ENCODE measurements at places on chromosomes 6 and 20.

GRCh38 chr6:170089963-170090362 is 200.9 kb downstream of the DLL1 start:
- DNase-seq, result no peak

DNA sequence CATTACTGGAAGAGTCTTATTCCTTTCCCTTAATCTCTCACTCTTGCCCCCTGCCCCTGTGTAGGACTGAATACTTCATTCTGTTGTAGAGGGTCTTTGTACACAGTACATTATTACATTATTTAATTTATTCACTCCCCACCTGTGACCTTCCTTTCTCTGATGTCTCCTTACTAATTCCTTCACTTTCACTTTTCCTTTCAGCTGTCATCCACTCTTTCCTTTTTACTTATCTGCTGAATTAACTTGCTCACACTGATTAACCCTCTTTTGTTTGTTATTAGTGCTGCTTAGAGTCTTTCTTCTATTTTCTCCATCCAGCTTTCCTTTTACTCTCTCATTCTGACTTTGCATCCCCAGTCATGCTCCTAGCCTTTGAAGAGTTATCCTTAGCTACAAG is 6.5 kb upstream of the PGBD1 start:
- DNase-seq, result no peak

- no peak for DNase-seq
Measured at GRCh38 chr20:13037727-13038126, 29.0 kb downstream of the SPTLC3 start.

DNA sequence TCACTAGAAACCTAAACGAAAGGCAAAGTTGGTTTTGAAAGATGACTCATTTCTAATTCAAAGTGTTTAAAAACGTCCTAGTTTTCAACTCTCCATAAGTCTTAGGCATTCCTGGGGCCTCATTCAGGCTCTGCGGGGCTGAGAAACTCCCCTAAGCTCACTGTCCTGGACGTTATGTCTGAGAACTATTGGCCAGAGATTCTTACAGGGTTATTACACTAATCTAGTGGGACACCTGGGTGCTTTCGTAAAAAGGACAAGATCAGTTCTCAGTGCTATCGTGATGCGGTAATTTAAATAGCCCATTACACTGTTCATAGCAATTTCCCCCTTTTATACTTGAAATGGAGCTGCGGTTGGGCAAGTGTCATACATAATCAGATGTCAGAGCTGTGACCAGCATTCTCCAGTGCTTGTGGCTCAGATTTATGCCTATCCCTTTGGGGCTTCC is 280.9 kb downstream of the QKI start:
- no peak for DNase-seq

DNA sequence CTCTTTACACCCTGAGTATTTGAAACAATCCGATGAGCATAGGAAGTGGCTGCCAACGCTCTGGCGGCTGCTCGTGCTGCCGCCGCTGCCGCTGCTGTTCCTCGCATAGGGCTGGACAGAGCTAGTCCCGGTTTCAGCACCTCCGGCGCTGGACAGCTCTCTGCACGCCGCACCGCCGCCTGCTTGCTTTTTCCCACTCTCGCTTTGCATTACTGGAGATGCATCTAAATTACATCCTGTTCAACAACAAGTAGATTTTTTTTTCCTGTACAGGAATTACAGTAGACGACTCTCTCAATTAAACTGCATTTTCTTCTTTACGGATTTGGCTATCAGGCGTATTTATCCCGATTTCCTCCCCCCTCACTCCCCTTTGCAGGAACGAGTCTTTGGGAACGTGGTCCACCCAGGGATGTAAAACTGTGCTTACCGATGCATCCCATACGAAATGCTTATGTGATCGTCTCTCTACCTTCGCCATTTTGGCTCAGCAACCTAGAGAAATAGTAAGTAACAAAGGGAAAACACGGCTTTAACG is 563.8 kb downstream of the LMBRD1 start:
- peak; percentile 72 for DNase-seq

DNA sequence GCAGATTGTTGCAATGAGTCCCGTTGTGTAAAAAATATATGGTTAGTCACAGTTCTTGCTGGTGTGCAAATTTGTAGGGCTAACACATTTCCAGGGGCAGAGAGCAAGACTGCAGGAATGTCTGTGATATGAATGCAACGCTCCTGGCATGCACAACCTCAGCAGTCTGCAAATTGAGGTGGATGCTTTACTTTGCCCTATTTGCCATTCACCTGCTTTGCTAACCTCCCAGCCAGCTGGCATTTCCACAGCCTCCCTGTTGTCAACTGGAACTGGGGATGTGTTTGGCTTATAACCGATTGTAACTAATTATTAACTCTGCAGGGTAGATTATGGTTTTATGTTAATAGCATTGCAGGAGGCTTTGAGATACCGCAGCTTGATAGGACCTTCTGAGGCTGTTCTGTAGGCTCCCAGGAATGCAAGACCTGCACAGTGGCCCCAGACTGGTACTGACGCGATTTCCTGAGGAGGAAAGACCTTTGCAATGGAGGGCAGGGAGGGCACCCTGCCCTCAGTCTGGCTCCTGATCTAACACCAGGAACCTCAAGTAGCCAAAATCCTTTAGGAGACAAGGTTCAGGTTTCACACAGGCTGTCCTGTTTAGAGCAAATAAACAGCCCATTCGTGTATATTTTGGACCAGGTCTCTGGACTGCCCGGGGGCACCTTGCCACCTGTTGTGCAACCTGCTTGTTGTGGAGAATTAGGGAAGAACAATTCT is 53.4 kb downstream of the EDN1 start:
- DNase-seq, result no peak

GRCh38 chr6:41934278-41935192 is 7.1 kb downstream of the CCND3 start:
- DNase-seq, result no peak

DNA sequence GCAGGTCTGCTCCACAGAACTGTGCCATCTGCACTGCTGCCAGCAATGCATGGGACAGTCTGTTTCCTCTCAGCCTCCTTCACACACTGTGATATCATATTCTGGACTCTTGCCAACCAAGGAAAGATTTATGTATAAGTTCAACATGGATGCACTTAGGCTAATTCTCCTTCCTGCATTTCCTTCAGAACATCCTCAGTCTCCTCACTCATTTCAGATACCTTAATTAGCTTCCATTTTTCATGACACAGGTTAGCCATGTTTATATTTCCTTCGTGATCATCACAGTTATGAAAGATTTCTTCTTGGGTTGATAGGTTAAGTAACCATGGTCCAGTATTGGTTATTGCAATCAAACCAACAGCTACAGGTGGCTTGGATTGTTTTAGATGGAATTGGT is 46.4 kb upstream of the DDR1 start:
- DNase-seq, result peak; percentile 72

DNA sequence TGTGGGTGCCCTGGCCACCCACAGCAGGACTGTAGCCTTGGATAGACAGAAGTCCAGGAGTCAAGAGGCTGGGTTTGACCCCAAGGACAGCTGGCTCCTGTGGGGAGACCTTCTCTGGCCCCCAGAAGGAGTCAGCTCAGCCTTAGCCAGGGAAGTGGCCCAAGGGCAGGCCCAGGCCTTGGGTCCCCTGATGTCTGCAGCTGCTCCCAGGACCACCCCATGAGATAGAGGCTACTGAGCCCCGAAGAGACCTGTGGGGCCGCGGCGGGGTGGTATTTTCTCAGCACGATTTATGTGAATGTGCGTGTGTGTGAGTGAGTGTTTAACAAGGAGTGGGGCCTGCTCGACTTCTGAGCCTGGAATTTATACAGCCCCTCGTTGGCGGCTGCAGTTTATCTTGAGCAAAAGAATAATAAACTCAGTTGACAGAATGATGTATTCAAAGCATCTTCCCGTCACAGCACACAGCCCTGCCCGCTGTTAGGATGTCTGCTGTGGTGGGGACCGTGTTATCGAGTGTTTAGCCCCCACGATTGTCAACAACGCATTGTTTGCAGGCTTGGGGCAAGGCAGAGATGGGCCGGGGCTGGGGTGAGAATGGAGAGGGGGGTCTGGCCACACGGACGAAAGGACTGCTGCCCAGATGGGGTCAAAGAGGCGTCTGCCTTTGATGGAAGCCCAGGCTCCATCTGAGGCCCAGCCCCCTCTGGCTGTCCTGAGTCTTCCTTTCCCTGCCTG is 163.3 kb downstream of the VEGFA start:
- DNase-seq, result no peak
